ENCODE measurements at places on chromosomes 5 and 9. TPM values are rescaled to one million over a fixed set of nuclear protein-coding genes. Genes with fewer than 3 reads are reported as not detected.

GRCh38 chr5:141944076-141944475 is 13.9 kb downstream of the PCDH12 start:
- no peak for DNase-seq

GRCh38 chr5:36944607-36945225 is 68.1 kb downstream of the NIPBL start:
- no peak for DNase-seq

- no peak for DNase-seq
Measured at GRCh38 chr5:10036136-10036815, 213.4 kb downstream of the ATPSCKMT start.

GRCh38 chr5:5387777-5388176 is 34.7 kb upstream of the ICE1 start:
- DNase-seq, result no peak

The TAF1L gene
- not detected for total RNA-seq

The CDX1 gene
- 0.36 TPM for total RNA-seq

The BAAT gene
- total RNA-seq, result under 0.01 TPM
